Activated CD4-positive, alpha-beta T cell treated with anti-CD3 and anti-CD28 coated beads, Interleukin-2, amount 50 U/mL, for 48 hours (primary cell): ENCODE measurements at places on chromosomes 3 and 15.

DNA sequence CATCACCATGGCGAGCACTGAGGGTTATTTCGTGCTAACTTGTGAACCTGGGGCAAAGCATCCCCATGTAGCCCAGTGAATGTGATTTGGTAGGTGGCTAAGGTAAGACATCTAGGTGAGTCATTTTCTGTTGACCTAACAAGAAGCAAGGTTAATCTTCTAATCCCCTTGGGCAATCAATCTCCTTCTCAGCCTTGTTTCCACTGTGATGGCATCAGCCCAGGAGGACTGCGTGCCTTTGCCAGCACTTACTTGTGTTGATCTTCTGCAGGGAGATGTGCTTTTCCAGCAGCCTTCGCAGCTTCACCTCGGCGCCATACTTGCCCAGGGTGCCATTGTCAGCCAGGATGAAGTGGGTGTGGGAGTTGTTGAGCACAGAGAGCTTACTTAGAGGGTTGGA lies 35.7 kb downstream of the TRPM1 start:
- DNase-seq, result no peak

DNA sequence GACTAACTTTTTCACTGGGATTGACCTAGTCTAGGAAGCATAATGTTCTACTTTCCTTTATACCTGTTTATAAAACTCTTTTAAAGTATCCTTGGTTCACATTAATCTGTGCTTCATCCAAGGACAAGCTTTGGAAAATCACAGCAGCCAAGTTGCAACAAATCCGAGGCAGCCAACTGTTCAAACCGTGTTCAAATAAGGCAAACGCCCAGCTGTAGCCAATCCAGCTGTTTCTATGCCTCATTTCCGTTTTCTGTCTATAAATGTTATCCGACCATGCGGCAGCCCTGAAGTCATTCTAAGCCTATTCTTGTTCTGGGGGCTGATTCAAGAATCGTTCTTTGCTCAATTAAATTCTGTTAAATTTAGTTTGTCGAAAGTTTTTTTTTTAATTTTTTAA lies 78.3 kb downstream of the FMN1 start:
- DNase-seq, result no peak

- no peak for DNase-seq
Observed at GRCh38 chr3:45321607-45322391, 66.6 kb upstream of the LARS2 start.

GRCh38 chr3:160412477-160412876 lies 13.0 kb downstream of the SMC4 start:
- no peak for DNase-seq

- no peak for DNase-seq
Observed at GRCh38 chr15:74807282-74807681, 5.4 kb upstream of the LMAN1L start.

DNA sequence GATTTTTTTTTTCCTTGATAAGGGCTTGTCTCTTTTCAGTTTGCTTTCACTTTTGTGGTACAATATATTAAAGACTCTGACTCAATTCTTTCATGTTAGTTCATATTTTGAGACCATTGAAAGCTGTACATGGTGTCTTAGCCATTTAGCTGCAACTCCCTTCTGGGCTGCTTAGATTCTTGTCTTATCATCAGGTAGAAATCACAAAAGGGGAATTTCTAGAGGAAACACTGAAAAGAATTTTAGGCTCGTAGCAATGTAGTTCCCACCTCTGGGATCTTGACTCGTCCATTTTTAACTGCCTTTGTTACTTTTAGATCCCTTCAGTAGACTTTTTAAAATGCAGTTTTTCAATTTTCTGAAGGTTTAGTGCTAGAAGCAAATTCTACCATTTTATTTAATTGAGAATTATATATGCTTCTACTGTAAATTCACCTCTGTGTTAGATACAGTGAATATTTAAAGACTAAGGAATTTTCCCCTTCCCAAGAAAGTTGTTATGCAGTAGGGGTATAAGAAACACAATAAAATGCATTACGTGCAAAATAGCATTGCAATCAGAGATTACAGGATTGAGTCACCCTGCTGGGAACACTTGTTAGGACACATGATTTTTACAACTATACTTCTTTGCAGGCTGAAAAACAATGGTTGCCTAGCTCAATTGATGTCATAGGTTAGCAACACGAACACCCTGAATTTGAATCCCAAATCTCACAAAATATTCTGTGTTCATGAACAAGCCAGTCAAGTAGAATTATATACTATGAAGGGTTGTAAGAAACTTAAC lies 772.7 kb downstream of the PDCD6IP start:
- DNase-seq, result no peak

DNA sequence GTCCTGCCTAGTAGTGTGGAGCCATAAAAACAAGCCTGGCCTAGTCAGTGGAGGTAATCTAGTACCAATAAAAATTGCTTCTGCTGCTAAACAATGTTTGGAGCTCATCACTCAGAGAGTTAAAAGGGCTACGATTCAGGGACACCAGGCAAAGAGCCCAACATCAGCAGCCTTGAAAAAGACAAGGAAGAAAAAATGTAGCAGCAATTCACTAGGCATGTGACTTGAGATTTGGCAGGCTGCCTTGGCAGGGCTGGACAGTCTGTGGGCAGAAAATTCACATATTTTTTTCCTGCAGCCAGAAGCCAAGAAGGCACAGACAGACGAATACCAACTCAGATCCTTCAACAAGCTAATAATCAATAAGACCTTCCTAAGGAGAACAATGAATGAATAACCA lies 47.2 kb downstream of the IGSF11 start:
- no peak for DNase-seq

DNA sequence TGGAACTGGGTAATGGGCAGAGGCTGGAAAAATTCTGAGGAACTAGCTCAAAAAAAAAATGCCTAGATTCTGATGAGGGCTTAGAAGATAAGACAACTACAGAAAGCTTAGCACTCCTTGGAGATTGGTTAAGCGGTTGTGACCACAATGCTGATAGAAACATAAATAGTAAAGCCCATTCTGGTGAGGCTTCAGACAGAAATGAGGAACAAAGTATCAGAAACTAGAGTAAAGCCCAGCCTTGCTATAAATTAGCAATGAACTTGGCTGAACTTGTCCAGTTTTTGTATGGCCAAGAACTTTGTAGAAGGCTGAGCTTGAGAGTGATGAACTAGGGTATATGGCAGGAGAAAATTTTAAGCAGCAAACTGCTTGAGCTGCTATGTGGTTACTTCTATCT lies 25.4 kb downstream of the GOLGB1 start:
- no peak for DNase-seq

DNA sequence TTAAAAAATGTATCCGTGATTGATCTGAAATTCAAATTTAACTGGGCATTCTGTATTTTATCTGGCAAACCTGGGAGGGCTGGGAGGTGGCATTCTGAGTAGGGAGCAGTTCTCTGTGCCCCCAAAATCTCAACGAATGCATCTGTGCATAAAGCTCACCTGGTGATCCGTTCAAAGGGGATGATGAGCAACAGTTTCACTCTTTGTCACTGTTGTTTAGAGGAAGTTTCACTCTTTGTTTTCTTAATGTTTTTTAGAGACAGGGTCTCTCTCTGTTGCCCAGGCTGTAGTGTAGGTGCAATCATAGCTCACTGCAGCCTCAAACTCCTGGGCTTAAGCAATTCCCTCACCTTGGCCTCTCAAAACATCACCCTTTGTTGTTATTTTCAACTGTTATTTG lies 186.7 kb downstream of the SSR3 start:
- DNase-seq, result no peak

DNA sequence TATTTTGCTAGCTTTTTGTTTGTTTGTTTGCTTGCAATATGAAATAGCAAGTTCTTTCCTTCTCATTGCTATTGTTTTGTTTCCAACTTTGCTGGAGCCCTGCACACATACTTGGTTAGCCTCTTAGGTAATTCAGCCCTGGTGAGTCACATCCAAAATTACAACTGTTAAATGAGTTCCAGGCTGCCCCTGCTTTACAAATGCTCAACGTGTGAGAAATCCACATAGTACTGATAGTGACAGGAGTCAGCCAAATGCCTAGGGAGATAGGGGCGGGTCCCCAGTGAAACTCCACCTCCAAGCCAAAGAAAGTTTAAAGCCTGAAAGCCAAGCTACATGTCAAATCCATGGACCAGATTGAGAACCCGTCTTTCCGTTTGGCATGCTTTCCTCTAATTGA lies 81.3 kb upstream of the RNF7 start:
- no peak for DNase-seq

DNA sequence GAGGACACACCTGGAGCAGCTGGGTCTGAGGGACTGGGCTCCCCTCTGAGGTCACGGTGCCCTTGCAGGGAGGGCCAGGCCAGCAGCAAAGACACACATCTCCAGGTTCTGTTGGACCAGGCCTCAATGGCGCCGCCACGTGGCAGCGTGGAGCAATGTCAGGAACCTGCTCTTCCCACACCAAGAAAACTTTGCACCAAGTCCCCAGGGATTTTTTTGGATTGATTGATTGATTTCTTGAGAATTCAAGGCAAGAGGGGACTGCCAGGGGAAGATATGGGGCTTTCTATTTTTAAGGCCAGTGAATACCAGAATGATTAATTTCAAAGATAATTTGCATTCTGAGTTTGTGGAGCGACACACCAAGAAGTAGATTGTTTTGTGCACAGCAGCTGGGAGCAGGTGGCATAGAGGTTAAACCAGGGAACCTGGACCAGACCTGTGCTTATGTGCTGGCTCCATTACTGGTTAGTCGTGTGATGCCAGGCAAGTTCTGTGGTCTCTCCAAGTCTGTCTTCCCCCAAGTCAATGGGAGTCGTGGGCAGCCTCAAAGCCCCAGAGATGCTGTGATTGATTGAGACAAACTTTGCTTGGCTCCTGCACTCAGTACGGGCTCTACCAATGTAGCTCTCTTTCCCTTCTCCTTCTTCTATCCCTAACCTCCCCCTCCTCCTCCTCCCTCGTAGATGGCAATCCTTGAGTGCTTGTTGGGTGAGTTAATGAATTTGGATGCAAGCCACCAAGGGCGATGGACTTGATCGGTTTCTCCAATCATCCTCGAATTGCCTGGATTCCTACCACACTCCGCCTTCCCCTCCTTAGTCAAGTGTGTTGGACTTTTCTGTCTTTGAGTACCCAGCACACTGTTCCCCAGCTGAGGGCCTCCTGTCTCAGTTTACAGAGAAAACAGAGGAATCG lies 96.2 kb upstream of the TRPM1 start:
- DNase-seq, result peak; percentile 58

DNA sequence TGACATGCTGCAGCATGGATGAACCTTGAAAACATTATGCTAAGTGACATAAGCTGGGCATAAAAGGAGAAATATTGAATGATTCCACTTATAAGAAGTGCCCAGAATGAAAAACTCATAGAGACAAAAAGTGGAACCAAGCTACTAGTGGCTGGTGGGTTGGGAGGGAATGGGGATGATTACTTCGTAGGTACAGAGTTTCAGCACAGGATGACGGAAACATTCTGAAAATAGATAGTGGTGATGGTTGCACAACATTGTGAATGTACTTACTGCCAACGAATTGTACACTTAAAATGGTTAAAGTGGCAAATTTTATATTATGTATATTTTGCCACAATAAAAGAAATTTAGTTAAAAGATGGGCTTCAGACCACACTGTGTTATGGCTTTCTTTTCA lies 93.6 kb downstream of the RPLP1 start:
- no peak for DNase-seq

DNA sequence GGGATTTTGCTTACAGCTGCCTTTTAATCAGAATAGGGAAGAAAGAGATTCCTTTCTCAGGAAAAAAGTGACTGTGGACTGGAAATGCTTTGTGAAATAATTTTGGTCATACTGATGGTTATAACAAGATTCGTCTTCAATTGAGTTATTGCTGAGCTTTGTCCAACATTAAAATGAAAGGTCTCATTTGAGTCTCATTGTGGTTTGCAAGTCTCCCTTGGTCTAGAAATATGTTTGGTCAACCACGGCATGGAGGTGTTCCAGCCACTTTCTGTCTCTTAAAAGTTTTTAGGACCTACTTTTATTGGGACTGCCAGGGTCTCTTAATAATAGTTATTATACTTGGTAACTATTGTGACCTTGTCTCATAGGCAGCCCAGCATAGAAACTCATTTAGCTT lies 15.3 kb downstream of the FLNB start:
- DNase-seq, result no peak

- DNase-seq, result no peak
Observed at GRCh38 chr3:39910826-39911464, 101.5 kb downstream of the MYRIP start.

- no peak for DNase-seq
Observed at GRCh38 chr3:165852191-165852590, 15.0 kb upstream of the BCHE start.

GRCh38 chr15:97319291-97319690 lies 641.2 kb upstream of the ARRDC4 start:
- no peak for DNase-seq

- peak; percentile 71 for DNase-seq
Observed at GRCh38 chr15:25783607-25784540, 79.3 kb downstream of the ATP10A start.

DNA sequence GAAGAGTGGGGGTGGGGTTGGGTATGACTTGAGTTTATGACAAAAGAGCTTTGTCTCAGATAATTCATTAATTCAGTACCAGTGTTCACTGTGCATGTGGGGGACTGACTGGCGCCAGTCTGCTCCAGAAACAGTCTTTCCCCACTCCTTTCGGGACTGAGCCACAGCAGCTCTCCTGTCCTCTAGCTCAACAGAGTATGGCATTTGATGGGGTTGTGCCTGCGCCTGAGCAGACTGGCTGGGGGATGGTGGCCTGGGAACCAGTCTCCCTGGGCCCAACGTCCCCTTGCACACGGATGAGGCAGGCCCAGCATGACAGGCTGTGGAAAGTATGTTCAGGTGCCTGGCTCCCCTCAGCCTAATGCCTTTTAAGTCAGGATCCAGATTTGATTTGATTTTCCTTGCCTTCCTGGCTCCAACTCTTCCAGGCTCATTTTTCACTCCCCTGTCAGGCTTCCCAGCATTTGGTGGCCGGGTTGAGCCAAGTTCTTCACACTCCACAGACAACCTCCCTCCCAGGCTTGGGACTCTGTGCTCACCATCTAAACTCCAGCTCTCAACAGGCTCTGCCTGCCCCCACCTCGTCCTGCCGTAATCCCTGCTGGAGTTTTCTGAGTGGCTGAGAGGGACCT lies 105.0 kb downstream of the MYLK start:
- DNase-seq, result no peak

DNA sequence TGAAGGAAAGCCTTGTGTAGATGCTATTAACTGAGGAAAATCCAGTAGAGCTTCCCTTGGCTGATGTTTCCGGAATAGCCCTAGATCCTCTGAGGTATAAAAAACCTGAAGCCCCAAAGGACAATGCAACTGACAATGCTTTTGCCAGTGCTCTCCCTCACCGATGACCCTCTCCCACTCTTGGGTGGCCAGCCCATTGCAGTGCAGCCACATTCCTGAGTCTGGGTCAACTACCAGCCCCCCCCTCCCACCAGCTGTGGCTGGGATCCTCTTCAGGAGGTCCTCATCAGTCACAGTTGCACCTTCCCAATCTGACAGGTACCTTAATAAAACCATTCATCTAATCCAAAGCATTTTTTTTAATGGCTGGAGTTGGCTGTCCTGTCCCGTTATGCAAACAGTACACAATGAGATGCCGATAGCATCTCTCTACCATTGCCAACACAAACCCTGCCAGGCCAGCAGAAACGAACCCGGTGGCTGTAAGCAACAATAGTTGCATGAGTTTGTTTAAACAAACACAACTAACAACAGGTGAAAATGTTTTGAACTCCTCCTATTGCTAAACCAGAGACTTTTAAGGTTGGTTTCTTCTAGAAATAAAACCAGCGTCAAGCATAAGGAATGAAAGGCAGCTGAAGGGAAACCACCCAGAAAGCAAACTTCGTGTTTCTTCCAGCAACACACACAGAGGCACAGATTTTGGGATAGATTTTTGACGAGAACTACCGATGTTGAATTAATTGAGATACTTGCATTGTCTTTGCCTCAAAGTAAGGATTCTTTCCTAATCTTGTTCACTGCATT lies 128.3 kb upstream of the ARHGEF3 start:
- DNase-seq, result no peak
